ENCODE measurements at places on chromosomes 7 and 10.

- no peak for DNase-seq
Measured at GRCh38 chr7:74604326-74605020, 53.0 kb upstream of the GTF2I start.

GRCh38 chr10:121510201-121510771 is 88.0 kb downstream of the FGFR2 start:
- no peak for DNase-seq

- no peak for DNase-seq
Measured at GRCh38 chr10:90859321-90859751, 1.5 kb upstream of the HTR7 start.

DNA sequence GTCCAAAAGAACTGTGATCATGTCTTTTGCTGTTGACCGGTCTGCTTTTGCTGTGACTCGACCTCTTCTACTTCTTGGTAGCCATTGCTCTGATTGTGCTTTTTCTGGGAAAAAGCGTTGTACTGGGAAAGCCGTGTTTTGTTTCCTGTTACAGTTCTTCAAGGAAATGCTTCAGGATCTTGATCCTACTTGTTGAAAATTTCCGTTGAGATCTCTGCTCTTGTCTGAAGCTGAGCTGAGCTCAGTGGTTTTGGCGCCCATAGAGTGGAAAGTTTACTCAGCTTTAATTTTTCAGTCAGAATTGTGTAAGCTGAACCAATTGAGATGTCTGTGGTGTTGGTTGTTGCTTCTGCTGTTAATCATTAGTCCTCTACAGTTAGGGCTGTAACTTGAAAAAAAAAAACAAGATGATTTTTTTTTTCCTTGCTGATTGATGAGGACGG is 302.2 kb downstream of the CCDC3 start:
- DNase-seq, result no peak

GRCh38 chr7:136303162-136303561 is 326.0 kb upstream of the MTPN start:
- DNase-seq, result no peak

GRCh38 chr7:133958822-133959221 is 168.3 kb upstream of the LRGUK start:
- DNase-seq, result no peak

GRCh38 chr10:79264942-79265341 is 82.3 kb upstream of the PPIF start:
- DNase-seq, result no peak

GRCh38 chr7:15813448-15813847 is 127.0 kb upstream of the MEOX2 start:
- no peak for DNase-seq

- no peak for DNase-seq
Measured at GRCh38 chr7:126362746-126363145, 890.0 kb downstream of the GRM8 start.

GRCh38 chr7:47371317-47371716 is 210.6 kb downstream of the TNS3 start:
- DNase-seq, result no peak

DNA sequence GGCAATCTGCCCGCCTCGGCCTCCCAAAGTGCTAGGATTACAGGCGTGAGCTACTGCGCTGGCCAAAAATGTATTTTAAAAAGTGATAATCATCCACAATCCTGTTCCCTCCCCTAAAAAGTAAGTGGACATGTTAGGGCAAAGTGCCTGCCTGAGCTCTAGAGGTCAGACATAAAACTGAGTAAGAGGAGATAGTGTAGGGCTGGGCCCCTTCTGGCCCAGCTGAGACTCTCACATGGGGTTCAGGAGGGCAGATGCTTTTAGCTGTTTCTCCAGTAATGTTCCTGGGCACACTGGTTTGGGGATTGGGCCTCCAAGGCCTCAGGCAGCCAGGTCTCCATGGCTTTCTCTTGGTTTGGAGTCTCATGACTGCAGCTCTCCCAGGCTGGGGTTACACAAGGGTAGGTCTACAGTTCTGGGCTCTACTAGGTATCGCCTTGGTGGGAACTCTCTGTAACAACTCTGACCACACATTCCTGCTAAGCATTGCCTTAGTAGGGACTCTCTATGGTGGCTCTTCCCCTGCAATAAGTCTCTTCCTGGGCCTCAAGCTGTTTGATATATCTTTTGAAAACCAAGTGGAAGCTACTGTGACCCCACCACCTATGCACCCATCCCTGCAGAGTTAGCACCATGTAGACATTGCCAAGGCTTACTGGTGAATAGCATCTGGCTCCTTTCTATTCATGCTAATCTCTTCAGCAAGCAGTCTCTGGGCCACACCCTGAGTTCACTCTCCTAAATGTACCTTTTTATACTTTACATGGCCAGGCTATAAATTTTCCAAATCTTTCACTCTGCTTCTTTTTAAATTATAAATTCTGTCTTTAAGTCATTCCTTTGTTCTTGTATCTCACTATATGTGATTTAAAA is 6.9 kb upstream of the NUDCD3 start:
- no peak for DNase-seq

- DNase-seq, result no peak
Measured at GRCh38 chr7:964401-965231, 10.1 kb upstream of the ADAP1 start.

- no peak for DNase-seq
Measured at GRCh38 chr7:114819616-114820362, 102.1 kb upstream of the MDFIC start.

- no peak for DNase-seq
Measured at GRCh38 chr10:17181751-17182150, 19.7 kb downstream of the TRDMT1 start.

GRCh38 chr10:79399223-79399831 is 46.1 kb downstream of the ZCCHC24 start:
- no peak for DNase-seq

- DNase-seq, result no peak
Measured at GRCh38 chr7:31101544-31101943, 49.4 kb downstream of the ADCYAP1R1 start.

GRCh38 chr10:99433378-99434020 is 3.1 kb upstream of the GOT1 start:
- no peak for DNase-seq

DNA sequence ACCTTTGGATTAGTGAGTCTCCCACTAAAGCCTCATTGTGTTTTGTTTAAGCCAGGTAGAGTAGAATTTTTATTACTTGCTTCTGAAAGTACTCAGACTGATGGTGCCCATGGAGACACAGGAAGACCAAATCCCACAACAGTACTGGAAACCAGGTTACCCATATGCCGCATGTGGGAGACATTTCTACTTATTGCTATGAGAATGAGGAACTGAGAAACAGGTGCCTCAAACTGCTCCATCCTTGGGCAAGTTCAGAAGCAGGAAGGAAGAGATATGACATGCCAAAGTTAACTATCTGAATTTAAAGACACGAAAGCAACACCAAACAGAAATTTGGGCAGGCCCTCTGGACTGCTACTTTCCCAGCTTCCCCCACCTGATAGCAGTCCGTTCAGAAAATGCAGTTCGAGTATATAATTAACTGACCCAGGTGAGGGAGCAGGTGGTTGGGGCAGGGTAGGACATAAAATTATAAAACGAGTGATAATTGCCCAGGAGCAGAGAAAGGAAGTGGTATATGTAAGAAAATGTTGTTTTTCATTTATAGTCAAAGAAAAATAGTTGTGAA is 382.3 kb upstream of the MTPN start:
- no peak for DNase-seq

DNA sequence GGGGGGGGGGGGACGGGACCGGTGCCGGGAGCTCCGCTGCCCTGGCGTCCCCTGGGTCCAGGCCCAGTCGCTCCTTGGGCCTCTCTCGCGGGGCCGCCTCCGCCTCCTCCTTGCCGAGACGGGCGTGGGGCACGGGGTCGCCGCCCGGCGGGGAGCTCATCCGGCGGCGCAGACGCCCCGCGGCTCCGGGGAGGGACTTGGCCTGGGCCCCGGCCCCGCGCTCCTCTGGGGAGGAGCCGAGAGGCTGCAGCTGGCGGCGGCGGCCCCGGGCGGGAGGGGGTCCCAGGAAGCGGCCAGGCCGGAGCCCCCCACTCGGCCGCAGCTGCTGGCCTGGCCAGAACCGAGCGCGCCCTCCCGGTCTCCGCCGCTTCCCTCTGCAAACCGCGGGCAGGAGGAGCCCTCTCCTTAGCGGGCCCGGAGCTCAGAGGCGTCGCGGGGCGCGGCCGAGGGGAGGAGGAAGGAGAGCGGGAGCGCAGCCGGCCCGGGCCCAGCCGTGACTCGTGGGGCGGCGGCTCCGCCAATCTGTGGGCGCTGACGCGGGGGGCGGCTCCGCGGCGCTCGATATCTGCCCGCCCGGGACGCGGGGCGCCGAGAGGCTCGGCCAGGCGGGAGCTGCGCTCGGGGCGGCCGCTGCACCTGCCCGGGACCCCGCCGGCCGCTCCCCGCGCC is at the start of gene FAM20C:
Gene FAM20C, plus strand, starts transcription at position 591 of the 669 bp plus-strand sequence. CDS start 629 bp downstream, outside the sequence.
- DNase-seq, result peak; percentile 5

- no peak for DNase-seq
Measured at GRCh38 chr7:45525057-45525456, 49.1 kb upstream of the ADCY1 start.

DNA sequence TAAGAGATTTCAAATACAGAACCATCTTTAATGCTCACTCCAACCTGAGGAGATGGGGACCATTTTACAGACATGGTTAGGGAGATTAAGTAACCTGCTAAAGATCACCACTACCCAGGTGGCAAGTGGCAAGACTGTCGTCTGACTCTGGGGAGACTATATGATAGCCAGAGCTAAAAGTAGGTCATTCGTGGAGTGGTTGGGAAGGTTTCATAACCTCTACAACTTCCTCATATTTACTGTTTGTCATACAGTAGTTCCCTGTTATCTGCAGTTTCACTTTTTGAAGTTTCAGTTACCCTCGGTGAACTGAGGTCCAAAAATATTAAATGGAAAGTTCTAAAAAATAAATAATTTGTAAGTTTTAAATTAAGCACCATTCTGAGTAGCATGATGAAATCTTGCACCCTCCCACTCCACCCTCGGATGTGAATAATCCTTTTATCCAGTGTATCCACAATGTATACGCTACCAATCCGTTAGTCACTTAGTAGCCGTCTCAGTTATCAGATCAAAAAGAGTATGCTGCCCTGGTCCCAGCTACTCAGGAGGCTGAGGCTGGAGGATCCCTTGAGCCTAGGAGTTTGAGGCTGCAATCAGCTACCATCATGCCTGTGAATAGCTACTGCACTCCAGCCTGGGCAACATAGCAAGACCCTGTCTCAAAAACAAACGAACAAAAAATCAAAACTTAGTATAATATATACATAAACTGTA is 14.9 kb upstream of the LGI1 start:
- DNase-seq, result no peak

- no peak for DNase-seq
Measured at GRCh38 chr10:49457686-49458085, 61.8 kb upstream of the DRGX start.

GRCh38 chr10:75596930-75597620 is 165.7 kb downstream of the LRMDA start:
- DNase-seq, result no peak

- no peak for DNase-seq
Measured at GRCh38 chr7:89695241-89695640, 459.0 kb upstream of the STEAP1 start.

- DNase-seq, result no peak
Measured at GRCh38 chr7:69696686-69697685, 98.7 kb downstream of the AUTS2 start.
